Cerebellum (tissue), 4 donors: ENCODE measurements at places on chromosomes 5 and 9. TPM values are rescaled to one million over a fixed set of nuclear protein-coding genes. Genes with fewer than 3 reads are reported as not detected.

ZFP37 gene
- 17.3 TPM for total RNA-seq

PTGS1 gene
- total RNA-seq = 1.2 TPM

UBAC1 gene
- 21.1 TPM for total RNA-seq

CTXN3 gene
- total RNA-seq = 2.8 TPM

ADGRD2 gene
- total RNA-seq = 1.5 TPM

LURAP1L gene
- total RNA-seq = 13.3 TPM

CAMSAP1 gene
- 111 TPM for total RNA-seq

IL7R gene
- total RNA-seq = 0.27 TPM

NMUR2 gene
- total RNA-seq = not detected

C5orf24 gene
- 68.9 TPM for total RNA-seq

CTNND2 gene
- total RNA-seq = 76.9 TPM

LTC4S gene
- 2.7 TPM for total RNA-seq

PCDHB11 gene
- 12.2 TPM for total RNA-seq

PCDHB12 gene
- total RNA-seq = 18.0 TPM

CCL27 gene
- total RNA-seq = not detected

BAAT gene
- not detected for total RNA-seq

ADAMTS6 gene
- total RNA-seq = 62.3 TPM

NOXA1 gene
- 1.5 TPM for total RNA-seq

RASGRF2 gene
- total RNA-seq = 3.7 TPM

ZSWIM6 gene
- total RNA-seq = 29.8 TPM

PRDM9 gene
- total RNA-seq = not detected

FANCC gene
- 27.0 TPM for total RNA-seq

PCDHB7 gene
- total RNA-seq = 6.8 TPM

ENTREP1 gene
- 11.0 TPM for total RNA-seq

SPATA31A3 gene
- not detected for total RNA-seq

GFRA3 gene
- 0.09 TPM for total RNA-seq

OR1J2 gene
- total RNA-seq = not detected

OR2K2 gene
- total RNA-seq = 0.45 TPM

MAMDC2 gene
- 9.6 TPM for total RNA-seq

SNCAIP gene
- 70.7 TPM for total RNA-seq

PAEP gene
- not detected for total RNA-seq

CETN3 gene
- 25.6 TPM for total RNA-seq

SLC36A3 gene
- not detected for total RNA-seq

ZNF367 gene
- 8.3 TPM for total RNA-seq

ADAMTSL2 gene
- total RNA-seq = 1.8 TPM

SPZ1 gene
- total RNA-seq = not detected

BNC2 gene
- 5.2 TPM for total RNA-seq

TMC1 gene
- 0.45 TPM for total RNA-seq

APBA1 gene
- 42.3 TPM for total RNA-seq

DAPK1 gene
- total RNA-seq = 71.8 TPM
